ENCODE measurements at places on chromosomes 11 and 22.

GRCh38 chr11:121899520-121899919 lies 216.5 kb downstream of the BLID start:
- no peak for DNase-seq

GRCh38 chr11:43736502-43737200 lies 56.1 kb downstream of the HSD17B12 start:
- DNase-seq: no peak

- DNase-seq: peak; percentile 28
Observed at GRCh38 chr11:33329705-33330329, 72.6 kb downstream of the HIPK3 start.

- DNase-seq: no peak
Observed at GRCh38 chr11:81792416-81792815, 941.2 kb downstream of the FAM181B start.

DNA sequence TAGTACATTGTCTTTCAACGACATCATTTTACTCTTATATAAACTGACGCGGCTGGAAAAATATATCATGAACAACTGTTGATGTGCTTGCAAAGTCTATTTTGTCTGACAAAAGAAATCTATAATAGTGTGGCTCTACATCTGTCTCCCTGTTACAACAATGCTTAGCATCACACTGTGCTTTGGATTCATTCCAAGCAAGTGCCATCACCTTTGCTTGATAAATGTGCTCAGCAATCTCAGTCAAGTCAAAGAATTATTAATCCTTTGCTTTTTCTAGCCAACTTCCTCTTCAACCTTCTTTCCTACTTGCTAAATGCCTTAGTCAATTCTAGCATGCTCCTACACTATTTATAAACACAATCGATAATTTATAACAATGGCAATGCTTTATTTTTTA lies 140.5 kb downstream of the FCHSD2 start:
- DNase-seq: no peak

GRCh38 chr11:36431429-36432092 lies 78.5 kb downstream of the TRAF6 start:
- no peak for DNase-seq

DNA sequence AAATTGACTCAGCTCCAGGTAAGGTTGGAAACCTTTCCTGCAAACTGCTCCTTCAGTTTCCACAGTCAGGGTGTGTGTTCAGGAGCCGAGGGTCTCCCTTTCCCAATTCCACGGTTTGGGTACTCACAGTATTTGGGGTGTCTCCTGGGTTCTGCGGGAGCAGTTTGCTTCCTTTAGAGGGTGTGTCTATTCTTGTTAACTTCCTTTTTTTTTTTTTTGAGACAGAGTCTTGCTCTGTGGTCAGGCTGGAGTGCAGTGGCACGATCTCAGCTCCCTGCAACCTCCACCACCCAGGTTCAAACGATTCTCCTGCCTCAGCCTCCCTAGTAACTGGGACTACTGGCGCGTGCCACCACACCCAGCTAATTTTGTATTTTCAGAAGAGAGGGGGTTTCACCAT lies 251.4 kb downstream of the LUZP2 start:
- no peak for DNase-seq

- no peak for DNase-seq
Observed at GRCh38 chr22:19240813-19241592, 50.5 kb downstream of the CLTCL1 start.

DNA sequence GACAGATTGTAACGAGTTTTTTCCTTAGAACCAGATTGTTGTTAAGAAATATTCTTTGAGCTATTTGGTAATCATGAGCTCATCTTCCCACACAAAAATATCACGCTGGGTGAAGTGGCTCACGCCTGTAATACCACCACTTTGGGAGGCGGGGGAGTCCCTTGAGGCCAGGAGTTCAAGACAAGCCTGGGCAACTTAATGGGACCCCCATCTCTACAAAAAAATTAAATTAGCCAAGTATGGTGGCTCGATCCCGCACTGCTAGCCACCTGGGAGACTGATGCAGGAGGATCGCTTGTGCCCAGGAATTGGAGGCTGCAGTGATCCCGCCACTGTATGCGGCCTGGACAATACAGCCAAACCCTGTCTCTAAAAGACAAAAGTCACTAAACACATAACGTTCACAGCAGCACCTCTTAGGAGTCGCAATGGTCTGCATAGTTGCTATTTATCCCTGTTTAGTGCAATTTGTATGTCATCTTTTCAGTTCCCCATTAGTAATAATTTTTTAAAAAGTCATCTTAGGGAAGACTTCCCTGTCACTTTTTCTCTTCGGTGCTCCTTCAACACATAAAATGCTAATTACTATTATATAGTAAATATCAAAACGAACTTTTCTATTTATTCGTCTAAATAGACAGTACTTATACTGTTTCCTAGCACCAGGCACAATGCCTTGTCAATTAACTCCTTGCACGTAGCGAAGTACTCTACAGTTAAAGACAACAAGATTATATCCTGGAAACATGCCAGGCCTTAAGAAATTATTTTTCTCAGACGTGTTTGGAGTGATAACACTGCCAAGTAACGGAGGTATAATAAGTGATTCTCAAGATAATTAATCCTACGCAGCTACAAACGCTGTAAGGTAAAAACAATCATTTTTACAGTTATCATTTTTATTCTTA lies 1.1 kb downstream of the ST13 start:
- no peak for DNase-seq

- DNase-seq: no peak
Observed at GRCh38 chr11:35662061-35662648, 420 bp upstream of the TRIM44 start.

DNA sequence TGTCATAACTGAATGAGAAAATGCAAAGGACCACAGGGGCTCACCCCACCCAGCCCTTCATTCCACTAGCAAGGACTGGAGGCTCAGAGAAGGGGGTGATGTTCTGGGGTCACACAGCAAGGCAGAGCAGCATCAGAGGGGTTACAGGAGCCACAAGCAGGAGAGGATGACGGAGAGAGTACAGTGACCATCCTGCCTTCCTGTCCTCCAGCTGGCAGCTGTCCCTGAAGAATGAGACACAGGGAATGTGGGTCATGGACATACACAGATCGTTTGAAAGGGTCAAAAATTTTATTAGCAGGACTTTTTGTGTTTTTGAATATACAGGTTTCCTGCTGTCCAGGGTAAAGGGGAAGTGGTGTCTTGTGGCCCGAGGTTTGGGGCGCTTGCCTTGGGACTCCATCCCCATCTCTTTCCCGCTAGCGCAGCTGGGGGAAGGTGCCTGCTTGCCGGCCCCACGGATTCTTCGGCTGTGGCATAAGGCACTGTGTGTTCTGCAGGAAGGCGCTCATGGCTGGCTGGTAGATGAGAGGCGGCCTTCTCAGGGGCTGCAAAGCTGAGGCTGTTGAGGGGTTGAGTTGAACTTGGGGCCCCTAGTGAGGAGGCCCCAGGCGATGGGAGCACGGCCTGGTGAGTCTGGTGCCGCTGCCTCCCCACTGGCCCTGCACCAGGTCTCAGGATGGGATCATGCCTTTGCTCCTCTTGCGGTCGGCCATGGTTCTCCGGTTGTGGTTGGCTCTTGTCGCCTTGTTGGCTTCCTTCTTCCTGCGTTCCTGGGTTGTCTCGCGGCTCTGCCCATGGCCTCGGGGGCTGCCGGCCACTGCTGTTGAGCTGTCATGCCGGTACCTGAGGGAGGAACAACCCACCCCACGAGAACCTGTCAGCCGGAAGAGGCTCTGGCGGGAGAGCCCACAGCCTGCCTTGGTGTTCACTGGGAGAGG lies 21.4 kb downstream of the UQCR10 start:
- no peak for DNase-seq

DNA sequence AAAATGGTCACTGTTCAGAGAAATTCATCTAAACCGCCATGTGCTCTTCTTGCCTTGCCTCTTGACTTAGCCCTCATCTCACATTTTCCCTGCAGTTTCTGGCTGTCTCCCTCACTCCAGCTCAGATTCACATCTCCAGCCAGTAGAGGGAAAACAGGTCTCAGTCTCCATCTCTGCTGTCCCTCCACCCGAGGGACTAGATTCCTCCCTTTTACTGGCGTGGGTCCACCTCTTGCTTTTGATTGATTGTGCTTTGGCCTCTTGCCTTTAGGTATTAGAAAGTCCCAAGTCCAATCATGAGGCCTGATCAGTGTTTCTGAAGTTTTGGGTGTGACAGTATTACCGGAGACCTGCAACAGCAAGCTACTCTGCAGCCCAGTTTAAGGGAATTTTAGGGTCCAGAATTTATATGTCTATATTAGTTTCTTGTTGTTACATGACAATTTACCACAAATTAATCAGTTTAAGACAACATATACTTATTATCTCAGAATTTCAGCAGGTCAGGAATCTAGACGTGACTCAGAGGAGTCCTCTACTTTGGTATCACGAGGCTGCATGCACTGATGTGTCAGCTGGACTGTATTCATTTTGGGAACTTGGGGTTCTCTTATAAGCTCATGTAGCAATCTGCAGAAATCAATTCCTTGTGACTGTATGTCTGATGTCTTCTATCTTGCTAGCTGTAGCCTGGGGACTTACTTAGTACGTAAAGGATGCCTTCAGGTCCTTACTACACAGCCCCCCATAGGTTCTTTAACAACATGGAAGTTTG lies 805.2 kb upstream of the CCDC90B start:
- no peak for DNase-seq

DNA sequence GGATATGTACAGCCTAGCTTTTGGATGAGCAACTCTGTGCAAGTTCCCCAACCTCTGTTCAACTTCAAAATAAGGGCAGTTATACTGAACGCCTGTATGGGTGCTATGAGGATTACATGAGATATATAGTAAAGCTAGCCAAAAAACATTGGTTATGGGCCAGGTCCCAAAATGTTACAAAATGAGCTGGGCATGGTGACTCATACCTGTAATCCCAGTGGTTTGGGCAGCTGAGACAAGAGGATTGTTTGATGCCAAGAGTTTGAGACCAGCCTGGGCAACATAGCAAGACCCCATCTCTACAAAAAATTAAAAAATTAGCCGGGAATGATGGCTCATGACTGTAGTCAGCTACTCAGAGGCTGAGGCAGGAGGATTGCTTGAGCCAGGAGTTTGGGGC lies 118.4 kb downstream of the TEAD1 start:
- no peak for DNase-seq

- DNase-seq: no peak
Observed at GRCh38 chr22:26045051-26045450, 124.2 kb upstream of the SEZ6L start.

DNA sequence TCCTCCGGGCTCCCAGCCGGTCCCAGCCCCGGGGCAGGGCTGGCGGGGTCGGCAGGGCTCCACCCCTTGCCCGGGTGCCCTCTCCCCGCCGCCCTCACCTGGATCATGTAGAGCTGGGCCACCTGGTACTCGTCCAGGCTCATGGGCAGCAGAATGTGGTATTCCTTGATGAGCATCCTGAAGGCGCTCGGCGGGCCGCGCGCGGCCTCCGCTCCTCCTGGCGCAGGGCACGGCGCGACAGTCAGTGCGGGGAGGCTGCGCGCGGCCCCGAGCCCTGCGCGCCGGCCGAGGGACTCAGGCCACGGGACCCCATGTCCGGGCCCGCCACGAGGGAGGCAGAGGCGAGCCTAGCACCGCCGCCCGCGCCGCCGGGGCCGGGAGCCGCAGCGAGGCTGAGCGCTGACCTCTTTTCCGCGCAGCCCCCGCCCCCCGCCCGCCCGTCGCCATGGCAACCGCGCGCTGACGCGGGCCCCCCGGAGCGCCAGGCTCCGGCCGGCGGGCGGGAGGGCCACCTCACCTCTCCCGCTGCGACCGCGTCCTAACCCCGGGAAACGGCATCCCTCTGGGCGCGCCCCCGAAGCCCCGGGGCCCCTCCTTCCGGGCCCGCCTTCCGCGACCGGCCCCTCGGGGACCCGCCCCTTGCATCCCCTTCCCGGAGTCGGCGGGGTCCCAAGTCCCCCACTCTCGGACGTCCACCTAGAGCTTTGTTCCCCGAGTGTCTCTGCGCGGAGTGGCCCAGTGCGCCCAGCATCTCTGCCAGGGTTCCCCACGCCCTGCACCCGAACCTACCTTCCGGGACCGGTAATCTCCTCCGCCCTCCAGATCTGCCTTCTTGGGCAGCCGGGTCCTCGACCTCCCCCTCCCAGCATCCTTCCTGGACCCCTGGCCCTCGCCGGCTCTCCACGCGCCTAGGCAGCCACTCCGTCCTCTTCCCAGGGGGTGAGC lies 886 bp downstream of the PITPNM1 start:
- DNase-seq: no peak

GRCh38 chr11:19818619-19819018 lies 106.0 kb downstream of the NAV2 start:
- DNase-seq: no peak

GRCh38 chr11:76694664-76695063 lies 24.1 kb upstream of the LRRC32 start:
- no peak for DNase-seq

DNA sequence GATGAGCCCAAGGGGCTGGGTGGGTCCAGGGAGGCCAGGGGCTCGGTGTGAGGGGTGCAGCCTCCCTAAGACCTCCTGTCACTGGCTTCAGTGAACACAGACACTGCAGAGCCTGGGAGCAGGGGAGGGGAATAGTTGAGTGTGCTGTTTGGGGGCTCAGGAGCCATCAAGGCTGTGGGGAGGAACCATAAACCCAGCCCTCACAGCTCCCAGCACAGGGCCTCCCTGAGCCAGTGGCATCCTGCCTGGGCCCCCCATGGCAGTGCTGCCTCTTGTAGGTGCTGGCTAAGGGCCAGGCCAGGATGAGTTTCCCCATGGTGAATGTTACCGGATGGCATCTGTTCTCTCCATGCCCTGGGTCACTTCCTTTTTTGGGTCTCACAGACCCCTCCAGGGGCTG lies 25.5 kb downstream of the KCNJ5 start:
- DNase-seq: no peak

GRCh38 chr11:100550912-100551632 lies 136.0 kb upstream of the ARHGAP42 start:
- DNase-seq: no peak

DNA sequence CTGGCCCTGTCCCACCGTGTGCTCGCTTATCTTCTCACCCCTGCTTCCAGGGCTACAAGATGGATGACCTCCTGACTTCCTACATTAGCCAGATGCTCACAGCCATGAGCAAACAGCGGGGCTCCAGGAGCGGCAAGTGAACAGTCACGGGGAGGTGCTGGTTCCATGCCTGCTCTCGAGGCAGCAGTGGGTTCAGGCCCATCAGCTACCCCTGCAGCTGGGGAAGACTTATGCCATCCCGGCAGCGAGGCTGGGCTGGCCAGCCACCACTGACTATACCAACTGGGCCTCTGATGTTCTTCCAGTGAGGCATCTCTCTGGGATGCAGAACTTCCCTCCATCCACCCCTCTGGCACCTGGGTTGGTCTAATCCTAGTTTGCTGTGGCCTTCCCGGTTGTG lies 86.5 kb downstream of the MYO7A start:
- DNase-seq: no peak

DNA sequence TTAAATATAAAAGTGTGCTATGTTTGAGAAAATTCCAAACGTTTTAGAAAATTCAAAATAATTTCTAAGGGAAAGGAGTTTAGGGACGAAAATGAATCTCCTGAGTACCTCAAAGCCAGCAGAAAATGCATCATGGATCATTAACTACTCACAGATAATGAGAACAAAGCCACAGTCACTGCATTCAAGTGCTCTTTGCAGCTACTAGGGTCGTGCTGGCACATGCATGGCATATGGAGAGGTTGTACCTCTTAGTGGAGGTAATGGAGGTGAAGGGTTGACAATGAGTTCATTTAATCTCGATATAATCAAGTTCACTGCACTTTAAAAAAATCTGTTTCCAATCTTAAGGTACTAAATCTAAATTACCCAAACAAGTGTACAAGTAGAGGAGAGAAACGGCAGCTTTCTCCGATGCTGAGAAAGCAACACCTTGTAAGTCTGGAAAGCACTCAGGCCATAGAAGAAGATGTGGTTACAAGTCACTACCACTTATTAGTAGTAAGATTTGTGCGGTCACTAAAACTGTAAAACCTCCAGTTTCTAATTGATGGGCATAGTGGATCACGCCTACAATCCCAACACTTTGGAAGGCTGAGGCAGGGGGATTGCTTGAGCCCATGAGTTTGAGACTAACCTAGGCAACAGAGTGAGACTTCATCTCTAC lies 261.1 kb upstream of the ANO3 start:
- DNase-seq: no peak
